Omental fat pad (tissue), 4 donors: ENCODE measurements at places on chromosomes 11 and 22.

GRCh38 chr11:75656044-75656727 is 12.7 kb downstream of the MAP6 start:
- DNase-seq: no peak

- peak; percentile 14 for DNase-seq
Observed at GRCh38 chr11:416051-416756, 1.4 kb upstream of the SIGIRR start.

GRCh38 chr22:19204640-19205039 is 26.1 kb upstream of the SLC25A1 start:
- DNase-seq: no peak

DNA sequence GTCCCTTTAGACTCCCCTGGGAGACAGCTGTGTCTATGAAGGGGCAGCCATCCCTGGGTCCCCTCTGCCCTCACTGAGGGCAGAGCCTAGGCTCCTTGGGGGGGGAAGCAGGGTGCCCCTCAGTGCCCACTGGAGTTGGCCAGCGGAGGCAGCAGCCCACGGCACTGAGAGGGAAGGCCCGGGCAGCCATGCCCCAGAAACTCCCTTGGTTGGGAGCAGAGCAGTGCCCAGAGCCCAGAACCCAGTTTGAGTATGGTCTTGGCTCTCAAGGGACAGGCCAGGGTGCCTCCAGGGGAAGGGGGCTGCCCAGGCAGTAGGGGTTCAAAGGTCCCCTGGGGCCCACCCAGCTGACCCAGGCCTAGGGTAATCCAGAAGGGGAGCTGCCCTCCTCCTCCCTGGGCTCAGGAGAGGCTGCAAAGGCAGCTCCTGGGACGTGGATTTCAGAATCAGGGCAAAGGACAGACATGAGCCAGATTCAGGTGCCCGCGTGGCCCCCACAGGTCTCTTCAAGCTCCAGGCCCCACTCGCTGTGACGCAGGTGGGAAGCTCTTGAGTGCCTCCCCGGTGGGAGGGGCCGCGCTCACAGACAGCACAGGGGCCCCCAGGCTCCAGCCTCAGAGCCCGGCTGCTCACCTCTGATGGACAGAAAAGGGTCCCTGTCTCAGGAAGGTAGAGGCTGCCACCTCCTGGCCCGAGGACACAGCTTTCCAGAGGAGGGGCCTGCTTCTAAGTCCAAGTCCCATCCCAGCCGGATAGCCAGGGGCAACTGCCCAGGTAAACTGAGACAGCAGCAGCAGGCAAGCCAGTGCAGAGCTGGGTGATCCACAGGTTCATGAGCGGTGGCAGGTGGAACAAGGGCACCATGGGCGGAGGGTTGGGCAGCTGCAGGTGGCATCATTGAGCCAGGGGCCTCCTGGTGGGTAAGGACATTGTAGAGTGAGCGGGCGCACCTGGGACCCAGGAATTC is 2.6 kb downstream of the C11orf21 start:
- peak; percentile 21 for DNase-seq

GRCh38 chr11:102316346-102316904 is 859 bp upstream of the BIRC3 start:
- no peak for DNase-seq

GRCh38 chr11:59266491-59266890 is 53.8 kb upstream of the MPEG1 start:
- DNase-seq: no peak

GRCh38 chr11:130581646-130582045 is 133.2 kb downstream of the ADAMTS15 start:
- no peak for DNase-seq

DNA sequence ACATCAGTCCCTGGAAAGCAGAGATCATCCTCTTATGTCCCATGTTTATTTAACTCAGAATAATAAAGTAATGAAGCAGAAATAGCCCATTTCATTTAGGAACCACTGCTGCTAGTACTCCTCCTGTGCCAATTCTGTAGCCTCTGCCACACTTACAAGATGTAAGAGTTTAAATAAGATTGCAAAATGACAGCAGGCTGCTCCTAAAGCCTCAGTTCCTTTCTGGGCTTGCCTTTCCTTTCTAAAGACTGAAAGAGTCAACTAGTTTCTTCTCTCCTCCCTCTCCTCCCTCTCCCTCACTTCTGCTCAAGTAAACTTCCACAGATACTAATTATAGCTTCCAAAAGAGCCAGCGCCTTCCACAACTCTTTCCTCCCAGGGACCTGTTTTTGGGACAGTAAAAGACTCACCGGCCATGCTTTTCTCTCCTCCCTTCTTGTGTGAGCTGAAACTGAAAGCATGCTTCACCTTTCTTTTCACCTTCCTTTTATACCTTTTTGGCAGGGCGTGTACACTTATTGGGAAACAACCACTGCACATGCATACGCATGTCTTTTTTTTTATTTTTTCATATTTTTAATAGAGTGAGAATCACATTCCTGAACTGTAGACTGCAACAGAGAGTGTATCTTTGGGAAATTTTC is 26.1 kb upstream of the CARD16 start:
- DNase-seq: no peak

DNA sequence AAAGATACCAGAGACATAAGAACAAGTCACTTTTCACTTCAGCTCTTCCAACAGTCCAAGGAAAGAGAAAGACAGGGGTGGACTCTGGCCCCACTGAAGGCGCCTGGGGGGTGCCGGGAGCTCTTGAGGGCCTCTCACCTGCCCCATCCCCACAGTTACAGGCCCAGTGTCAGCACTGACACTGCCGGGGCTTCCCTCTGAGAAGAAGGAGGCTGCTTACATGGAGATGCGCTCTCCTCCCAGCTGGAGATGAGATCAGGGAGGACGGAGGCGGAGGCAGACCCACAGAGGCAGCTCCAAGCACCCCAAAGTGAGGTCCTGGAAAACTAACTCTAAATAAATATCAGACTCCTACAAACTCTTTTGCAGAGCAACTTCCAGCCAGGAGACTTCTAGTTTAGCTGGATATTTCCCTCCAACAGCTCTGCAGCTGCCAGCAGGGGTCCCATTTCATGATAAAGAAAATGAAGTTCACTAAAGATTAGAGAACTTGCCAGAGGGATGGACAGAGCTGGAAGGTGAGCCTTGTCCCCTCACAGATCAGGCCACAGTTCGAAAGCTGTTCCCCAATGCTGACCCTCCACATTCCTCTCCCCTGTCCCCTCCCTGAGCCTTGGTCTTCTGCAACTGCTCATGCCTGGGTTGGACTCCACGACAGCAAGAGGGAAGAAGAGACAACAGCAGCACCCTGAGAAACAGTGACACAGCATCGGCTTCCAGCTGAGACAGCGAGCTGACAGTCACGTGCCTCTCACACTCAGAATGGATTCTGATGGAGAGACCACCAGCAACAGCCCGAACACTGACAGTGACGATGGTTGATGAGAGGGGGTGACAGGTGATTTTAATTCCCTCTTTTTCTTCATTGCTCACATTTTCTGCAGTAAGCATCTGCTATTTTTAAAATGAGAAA is 5.8 kb downstream of the CARS1 start:
- DNase-seq: no peak
